ENCODE measurements at places on chromosomes 11 and 22.

GRCh38 chr11:104907521-104908185 lies 9.4 kb upstream of the CASP12 start:
- DNase-seq: no peak

DNA sequence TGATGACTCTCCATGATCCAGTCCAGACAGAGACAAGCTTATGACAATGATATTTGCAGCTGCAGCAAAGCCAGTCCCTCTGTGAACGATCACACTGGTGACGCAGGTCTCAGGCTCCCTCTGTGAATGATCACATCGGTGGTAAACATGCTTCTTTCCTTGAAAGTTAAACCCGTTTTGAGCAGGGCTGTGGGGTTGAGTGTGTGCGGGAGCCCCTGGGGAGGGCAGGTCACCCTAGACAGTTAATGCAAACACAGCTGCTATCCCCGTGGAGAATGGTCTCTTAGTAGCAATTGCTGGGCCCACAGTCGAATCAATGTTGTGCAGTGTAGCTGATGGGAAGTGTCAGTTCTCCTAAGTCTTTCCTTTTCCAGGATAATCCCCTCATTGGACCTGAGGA lies 71.0 kb upstream of the KIRREL3 start:
- no peak for DNase-seq

DNA sequence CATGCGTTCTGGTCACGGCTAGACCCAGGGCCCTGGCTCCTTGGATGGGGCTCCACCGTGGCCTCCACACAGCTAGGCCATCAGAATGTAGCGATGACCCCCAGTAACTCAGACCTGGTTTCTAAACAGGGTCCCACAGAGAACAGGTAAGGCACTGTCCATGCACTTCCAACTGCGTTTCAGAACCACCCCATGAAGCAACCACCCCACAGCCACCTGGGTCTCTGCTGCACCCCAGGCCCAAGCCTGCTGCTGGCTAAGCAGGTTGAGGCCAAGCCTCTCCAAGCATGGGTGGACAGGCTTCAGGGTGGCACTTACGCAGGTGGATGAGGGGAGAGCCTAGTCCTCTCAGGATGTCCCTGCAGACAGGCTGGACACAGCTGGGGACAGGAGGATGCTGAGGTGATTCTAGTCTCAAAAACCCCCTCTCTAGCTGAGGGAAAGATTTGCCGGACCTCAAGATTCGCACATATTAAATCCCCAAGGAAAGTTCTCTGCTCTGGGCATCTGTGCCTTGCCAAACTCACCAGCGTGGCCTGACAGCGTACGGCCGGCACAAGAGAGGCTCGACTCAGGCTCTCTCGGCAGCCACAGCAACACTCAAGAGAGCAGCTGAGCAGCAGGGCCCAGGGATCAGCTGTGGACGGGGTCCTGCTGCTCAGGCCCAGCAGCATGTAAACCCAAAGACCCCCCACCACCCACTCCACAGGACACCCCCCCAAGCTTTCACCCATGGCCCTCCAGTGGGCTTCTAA lies 141.6 kb downstream of the CRYBB2 start:
- no peak for DNase-seq

DNA sequence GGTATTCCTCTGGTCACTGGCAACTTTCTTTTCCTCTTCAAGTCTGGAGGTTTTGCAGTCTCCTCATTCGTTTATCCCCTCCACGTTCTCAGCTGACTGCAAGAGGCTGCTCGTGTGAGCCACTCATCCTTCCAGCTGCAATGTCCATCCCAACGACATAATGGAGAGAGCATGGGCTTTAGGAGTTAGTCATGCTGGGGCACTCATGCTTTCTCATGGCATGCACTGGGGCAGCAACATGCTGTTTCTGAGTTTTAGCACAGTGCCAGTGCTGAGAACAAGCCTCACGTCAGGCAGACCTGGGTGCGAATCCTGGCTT lies 7.1 kb downstream of the DCPS start:
- no peak for DNase-seq

GRCh38 chr11:71504531-71504930 lies 22.5 kb upstream of the KRTAP5-7 start:
- DNase-seq: no peak

DNA sequence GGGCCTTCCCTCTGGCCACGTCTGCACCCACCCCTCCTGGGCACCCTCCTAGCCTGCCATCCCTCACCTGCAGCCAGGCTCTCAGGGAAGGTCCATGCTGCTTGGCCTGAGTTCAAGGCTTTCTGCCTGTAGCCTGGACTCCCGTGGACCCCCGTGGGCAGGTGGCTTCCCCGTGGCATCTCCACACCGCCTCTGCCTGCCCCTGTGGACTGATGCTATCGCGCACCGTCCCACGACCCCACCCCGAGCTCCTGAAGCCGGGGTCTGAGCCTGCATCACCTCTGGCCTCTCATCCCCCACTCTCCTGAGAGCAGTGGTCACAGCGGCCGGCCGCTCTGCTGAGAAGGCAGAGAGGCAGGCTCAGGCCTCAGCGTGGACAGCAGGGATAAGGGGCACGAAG lies 4.5 kb downstream of the IFITM5 start:
- DNase-seq: no peak

DNA sequence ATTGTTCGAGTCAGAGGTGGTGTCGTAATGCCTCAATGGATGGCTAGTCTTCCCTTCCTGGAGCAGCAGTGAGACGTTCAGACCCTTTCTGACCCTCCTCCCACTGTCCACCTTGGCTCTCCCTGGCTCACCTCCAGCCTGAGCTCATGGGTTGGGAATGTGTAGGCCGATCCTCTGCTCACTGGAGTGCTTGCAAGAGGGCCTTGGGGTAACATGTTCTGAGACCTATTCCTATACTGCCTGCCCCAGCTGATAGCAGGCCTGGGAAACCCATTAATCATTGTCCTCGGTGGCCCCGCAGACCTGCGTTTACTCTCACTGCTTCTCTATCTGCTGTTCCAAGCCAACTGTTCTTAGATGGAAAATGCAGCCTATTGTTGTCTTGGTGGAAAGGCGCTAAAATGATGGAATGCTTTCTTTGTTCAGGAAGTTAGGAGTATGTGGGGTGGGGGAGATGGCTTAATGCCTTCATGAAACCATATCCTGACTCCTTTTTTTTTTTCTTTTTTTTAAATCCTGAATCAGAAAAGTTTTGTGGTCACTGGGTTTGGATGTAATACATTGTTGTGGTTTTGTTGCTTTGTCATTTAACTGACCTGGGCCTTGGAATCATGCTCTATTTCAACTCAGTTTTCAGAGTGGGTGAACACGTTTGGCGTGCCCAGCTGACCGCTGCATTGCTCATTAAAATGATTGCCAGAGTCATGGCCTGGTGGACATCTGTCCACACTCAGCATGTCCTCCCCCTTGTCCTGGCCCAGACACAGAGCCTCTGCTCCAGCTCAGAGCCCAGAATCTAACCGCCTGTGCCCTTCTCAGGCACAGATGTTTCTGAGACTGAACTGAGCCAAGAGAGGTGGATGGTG lies 72.5 kb downstream of the MICAL2 start:
- DNase-seq: no peak

GRCh38 chr11:96033095-96033494 lies 109.2 kb upstream of the MTMR2 start:
- DNase-seq: no peak

- DNase-seq: no peak
These were observed 4.9 kb upstream of the ZBED4 start for GRCh38 chr22:49848690-49849160.

DNA sequence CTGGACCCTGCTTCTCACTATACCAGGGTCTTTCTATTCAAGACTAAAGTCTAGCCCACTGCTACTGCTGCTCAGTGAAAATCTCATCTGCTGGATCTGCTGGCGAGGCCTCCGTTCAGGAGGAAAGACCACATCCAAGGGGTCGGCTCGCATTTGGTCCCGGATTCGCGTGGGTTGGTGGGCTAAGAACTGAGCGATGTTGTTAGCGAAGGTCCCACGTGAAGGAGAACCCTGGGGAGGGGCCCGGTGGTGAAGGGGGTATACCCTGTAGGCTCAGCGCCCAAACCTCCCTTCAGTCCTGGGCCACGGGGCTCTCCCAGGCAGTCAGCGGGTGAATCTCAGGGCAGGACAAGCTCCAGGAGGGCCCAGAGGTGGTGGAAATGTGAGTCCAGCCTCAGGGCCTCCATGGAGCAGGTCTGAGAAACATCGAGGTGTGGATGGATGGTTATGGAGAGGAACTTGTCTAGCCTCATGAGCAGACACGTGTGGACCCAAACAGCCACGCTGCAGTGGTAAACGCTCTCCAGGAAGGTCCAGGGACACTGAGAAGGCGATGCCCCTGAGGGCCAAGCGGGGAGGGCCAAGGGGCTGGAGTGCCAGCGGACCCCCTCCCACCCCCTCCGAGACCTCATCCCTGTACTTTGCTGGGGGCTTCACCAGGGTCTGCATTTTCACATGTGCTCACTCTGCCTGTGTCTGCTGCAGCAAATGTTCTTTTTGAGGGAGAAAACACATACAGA lies 152.3 kb downstream of the CTTN start:
- no peak for DNase-seq

DNA sequence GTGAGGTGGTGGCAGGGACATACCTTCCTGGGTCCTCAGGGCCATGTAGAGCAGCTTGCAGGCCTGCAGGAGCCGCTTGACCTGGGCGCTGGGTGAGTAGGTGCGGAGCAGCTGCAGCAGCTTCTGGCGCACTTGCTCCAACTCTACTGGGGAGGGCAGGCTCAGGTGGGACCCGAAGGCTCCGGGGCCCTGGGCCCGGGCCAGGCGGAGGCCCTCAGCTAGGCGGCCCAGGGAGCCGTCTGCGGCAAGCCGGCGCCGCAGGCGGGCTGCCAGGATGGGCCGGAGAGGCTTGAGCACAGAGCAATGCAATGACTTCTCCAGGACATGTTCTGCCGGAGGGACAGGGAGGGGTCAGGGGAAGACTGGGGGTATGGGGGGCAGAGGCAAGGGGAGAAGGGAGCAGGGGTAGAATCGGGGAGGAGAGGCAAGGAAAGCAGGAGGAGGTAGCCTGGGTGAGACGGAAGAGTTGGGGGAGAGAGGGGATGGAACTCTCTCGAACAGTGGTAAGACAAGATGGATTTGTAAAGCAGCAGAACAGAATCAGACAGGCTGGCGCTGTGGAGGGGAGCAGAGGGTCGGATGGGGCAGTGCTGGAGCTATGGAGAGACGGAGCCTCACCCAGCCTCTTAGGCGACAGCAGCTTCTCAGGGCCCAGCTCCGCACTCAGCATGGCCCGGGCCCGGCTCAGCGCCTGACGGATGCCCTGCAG lies 2.2 kb downstream of the RIN1 start:
- no peak for DNase-seq

DNA sequence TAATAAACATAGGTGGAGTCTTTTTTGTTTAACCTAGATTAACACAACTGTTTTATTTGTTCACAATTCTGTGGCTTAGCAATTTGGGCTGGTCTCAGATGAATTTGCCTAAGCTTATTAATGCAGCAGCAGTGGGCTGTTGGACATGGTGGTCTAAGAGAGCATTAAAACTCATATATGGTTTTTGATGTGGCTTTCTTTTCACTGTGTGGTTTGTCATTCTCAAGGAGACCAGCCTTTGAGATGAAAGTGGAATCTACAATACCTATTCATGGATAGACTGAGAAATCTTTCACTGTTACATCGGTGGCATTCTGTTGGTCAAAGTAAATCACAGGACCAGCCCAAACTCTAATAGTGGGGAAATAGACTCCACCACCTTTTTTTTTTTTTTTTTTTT lies 39.6 kb downstream of the CUL5 start:
- no peak for DNase-seq

DNA sequence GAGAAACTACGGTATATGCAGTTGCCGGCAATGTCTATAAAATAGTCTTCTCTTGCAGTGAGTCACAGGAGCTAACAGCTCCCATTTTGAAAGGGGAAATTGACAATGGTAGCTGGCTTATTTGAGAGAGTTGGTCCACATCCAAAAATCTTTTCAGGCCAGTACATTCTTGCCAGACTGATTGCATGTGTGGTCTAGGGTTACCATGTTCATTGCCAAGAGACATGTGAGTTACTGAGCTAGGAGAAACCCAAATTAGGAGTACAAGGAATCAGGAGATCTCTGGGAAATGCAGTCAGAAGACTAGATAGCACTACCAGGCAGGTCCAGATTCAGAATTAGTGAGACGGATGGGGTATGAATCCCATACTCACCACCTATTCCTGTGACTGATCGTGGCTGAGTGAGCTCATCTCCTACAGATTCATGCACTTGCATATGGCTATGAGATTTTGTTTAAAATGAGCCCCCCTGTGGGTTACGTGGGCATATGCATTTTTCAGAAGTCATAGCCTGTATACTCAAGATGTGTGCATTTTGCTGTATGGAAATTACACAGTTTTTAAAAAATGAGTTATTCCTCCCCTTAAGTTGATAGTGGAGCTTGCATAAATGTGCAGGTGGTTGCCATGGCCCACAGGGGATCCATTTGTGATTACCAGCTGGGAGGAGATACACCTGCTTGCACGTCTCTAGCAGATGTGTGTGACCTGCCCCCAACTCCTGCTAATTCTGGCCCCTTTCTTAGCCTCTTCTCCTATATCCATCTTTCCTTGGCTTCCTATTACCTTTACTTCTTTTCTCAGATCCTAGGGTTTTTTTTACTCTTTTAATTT lies 102.7 kb downstream of the COMMD9 start:
- DNase-seq: no peak

- no peak for DNase-seq
These were observed 15.9 kb downstream of the OR51B4 start for GRCh38 chr11:5285703-5286340.

DNA sequence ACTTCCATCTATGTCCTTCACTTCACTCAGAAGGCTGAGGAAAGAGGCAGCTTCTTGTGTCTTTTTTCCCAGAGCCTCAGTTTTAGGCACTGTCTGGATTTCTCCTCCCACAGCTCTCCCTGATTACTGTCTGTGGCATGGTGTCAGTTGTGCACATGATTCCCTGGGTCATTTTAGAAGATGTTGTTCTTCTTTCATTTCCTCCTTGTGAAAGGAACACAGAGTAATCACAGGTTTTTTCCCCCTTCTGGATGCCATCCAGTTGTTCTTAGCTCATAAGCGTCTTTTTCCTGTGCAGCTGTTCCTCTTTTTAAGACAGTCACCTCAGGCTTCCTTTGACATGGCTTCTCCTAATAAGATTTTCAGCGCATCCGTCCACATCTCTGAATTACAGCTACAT lies 212.2 kb downstream of the FAM181B start:
- DNase-seq: no peak

DNA sequence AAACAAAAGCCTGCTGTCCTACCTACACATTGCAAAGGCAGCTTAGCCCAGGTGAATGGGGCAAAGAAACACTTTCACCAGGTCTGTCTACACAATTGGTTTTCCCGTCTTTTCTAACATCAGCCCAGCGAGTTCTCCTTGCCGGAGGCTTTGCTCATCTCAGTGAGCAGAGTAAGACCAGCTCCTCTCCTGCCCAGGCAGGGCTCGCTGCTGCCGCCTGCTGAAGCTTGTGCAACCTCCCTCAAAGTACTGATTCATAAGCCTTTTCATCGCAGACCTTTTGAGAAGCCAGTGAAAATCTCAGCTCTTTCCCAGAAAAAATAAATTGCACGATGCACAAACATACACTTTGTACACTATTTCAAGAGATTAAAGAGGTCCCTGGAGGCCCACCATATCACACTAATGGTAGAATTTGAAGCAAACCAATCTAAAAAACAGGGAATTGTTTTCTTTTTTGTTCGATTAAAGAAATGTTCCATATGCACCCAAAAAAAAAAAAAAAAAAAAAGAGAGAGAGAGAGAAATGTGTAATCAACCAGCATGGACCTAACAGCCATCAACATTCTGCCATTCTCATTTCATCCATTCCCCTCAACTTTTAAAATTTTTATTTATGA lies 328.1 kb upstream of the MPPED2 start:
- DNase-seq: no peak

GRCh38 chr22:21013657-21014201 lies 1.2 kb upstream of the P2RX6 start:
- DNase-seq: no peak

- DNase-seq: no peak
These were observed 459 bp downstream of the SF3B2 start for GRCh38 chr11:66052664-66052982.

All from activated effector memory CD4-positive, alpha-beta T cell treated with Interleukin-2 at 50 U/mL for 16 hours (primary cell).